Stimulated activated CD8-positive, alpha-beta memory T cell treated with anti-CD3 and anti-CD28 coated beads, Interleukin-4, amount 100 ng/mL, for 24 hours (primary cell): ENCODE measurements at places on chromosomes 3 and 15.
A peak's percentile ranks its signal among the peaks of the same experiment; 100 is the strongest.

DNA sequence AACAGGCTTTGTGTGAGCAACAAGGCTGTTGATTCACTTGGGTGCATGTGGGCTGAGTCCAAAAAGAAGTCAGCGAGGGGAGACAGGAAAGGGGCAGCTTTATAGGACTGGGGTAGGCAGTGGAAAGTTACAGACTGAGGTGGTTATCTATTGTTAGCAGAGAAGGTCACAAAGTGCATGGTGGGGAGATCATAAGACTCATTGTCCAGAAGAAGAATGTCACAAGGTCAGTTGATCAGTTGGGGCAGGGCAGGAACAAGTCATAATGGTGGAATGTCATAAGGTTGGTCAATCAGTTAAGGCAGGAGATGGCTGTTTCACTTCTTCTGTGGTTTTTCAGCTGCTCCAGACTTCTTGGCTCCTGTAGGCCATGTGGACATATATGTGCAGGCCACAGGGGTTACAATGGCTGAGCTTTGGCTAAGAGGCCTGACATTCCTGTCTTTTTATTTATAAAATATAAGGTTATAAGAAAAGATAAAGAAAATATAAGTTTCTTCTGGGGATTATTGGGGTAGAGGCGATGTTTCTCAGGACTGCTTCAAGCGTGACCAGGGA, 69.5 kb upstream of the SNTN start:
- DNase-seq, result no peak

GRCh38 chr3:134106580-134106979, 76.9 kb upstream of the SLCO2A1 start:
- no peak for DNase-seq

- no peak for DNase-seq
Observed at GRCh38 chr3:186483611-186484340, 60.4 kb downstream of the CRYGS start.

GRCh38 chr3:122080207-122080587, 25.0 kb downstream of the CD86 start:
- DNase-seq, result no peak

DNA sequence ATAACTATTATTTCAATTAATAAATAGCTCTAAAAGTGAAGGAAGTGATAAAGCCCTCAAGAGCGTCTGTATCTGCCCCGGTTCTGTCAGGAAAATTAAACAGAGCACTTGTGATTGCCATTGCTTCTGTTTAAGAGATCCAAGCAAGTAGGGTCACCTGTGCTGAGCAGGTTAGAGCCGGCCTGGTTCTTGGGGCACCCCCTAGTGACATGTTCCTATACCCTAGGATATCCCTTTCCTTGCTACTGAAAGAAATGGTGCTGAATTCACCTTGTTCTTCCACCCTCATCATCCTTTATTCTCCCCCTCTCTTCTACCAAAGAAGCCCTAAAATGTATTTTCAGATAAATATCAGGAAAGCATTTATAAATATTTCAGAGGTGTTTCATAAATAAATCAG, 323.5 kb downstream of the RORA start:
- DNase-seq, result no peak

DNA sequence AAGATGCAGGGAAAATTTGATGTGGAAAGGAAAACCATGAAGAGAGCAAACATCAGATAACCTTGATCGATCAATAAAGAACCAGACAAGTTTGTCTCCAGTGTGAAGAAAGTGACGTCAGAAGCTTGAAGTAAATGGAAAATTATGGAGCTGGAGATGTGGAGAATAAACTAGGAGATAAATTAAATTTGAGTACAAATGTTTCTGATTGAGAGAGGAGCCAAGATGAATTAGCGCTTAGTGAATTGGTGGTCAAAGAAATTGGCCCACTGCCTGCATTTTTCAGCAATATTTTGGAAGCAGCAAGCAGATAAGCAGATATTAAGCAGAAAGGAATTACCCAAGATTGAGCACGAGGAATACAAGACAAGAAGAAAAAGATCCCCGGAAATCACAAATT, 567.3 kb upstream of the ZNF385D start:
- no peak for DNase-seq

- DNase-seq, result no peak
Observed at GRCh38 chr3:173380681-173381080, 16.9 kb upstream of the NLGN1 start.

DNA sequence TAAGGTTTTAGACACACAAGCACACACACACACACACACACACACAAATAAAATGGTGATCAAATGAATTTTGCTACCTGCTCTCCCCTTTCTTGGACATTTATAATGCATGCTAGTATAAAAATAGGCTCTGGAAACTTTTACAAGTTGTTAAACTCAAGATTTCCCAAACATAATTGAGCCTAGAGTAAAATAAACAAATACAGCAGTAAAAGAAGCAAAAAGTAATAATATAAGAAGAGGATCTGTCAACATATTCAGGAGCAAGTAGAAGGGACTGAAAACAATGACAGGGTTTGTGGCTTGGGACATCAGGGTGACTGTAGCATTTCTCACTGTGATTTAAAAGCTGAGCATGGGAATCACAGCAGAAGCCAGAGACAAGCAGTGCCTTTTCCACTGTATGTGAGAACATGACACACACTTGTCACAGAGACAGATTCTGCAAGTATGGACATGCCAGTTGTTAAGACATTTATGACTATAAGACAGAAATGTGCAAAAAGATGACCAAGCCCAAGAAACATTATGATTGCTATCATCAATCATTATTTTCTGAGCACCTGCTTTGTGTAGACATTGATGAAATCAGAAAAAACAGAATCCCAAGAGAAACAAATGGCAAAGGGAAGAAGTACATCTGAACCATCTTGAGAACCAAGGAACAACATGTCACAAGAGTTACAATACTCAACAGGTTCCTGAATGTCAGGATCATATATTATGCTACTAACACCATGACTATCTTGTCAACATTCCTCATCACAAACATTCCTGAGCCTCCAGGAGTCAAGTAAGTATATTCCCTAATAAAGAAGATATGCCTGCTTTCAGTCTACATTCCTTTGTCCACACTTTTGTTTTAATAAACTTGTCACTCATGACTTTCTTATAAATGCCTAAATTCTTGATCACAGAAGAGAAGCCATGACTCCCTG, 7.1 kb downstream of the THRB start:
- DNase-seq, result no peak

- DNase-seq, result no peak
Observed at GRCh38 chr3:15032650-15033049, 32.5 kb downstream of the MRPS25 start.

DNA sequence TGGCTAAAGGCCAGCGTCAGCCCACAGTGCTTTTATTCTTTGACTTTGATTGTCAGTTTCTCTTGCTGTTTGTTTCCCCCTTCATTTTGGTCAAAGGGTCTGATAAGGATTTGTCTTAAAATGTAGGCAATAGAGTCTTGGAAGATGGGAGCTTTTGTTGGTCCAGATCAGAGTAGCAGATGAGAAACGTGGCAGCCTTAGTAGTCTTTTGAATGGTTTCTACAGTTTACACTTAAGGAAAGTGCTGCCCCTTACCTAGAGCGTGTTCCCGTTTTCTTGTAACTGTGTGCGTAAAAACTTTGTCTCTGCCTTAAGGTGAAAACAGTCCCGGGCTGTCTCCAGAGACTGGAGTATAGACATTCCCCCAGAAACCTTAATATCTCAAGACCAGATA, 630 bp downstream of the LXN start:
- DNase-seq, result no peak

DNA sequence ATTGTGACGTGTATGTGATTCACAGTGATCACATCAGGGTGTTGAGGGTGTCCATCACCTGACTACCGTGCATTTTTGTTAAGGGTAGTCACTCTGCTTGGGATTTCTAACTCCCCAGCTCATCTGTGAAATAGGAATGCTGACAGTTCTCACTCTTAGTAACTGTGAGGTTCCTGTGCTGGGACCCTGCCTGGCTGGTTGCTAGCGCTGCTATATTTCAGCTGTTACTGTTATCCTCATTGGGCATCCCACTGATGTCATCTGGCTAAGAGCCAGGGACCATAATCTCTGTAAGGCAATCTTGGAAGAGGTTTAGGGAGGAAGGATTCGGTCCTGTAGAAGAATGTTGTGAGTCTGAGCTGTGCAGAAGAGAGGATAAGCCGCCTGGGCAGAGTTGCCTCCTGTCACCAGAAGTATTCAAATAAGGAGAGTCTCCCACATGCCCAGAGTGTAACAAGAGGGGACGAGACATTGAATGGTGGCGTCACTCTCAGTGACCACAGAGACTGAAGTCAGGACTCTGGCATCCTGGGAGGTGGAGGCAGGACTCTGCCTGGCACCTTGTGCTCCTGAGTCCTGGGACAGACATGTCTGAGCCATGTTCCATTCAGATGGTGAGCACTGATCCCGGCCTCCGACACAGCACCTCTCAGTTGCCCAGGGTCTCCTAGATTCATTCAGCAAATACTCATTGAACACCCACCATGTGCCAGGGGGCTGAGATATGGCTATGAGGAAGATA, 52.2 kb downstream of the FBLN2 start:
- no peak for DNase-seq

GRCh38 chr15:70301396-70301795, 203.7 kb upstream of the TLE3 start:
- no peak for DNase-seq

DNA sequence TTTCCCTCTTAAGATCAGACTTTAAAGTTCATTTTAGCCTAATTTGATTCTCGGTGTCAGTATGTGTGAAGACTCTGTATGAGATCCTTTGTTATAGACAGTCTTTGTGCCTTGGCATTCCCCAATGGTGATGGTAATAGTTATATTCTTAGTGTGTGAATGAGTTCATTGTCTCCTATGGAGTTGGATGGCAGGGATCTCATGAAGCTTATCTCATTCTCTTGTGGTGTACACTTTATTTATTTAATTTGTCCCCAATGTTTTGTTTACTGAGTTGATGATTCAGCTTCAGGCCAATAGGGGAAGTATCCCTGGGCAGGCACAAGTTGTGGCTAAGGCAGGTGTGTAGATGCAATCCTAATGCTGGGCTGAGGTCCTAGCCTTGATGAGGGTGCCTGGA, 222.0 kb upstream of the DPPA4 start:
- no peak for DNase-seq

GRCh38 chr3:187739561-187740332, 5.5 kb downstream of the BCL6 start:
- peak; percentile 71 for DNase-seq

- DNase-seq, result no peak
Observed at GRCh38 chr3:177228601-177229190, 31.4 kb upstream of the TBL1XR1 start.

DNA sequence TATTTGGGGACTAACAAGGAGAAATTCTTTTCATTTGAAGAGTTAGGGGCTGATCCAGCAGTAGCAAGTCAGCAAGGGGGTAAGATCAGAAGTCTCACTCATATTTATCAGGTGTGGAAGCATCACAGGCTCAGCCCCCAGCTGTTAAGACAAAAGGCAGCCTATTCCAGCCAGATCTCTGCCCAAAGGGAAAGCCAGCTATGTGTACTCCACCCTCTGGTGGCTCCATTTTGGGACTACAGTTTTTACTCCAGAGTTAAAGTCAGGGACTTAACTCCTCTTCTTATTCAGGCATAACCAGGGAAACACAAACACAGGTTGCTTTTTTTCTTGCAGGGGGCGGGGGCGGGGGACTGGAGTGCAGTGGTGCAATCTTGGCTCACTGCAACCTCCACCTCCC, 19.2 kb downstream of the UBP1 start:
- DNase-seq, result no peak

GRCh38 chr15:70505936-70506912, 257.1 kb downstream of the UACA start:
- no peak for DNase-seq
